Occipital lobe (tissue), 3 donors: ENCODE measurements at places on chromosomes 13 and 19.

- no peak for DNase-seq
Measured at GRCh38 chr19:38515896-38516295, 82.4 kb downstream of the RYR1 start.

GRCh38 chr13:109650861-109651260 is 135.5 kb downstream of the IRS2 start:
- DNase-seq: no peak

GRCh38 chr13:107258599-107259187 is 690.8 kb upstream of the ARGLU1 start:
- no peak for DNase-seq

DNA sequence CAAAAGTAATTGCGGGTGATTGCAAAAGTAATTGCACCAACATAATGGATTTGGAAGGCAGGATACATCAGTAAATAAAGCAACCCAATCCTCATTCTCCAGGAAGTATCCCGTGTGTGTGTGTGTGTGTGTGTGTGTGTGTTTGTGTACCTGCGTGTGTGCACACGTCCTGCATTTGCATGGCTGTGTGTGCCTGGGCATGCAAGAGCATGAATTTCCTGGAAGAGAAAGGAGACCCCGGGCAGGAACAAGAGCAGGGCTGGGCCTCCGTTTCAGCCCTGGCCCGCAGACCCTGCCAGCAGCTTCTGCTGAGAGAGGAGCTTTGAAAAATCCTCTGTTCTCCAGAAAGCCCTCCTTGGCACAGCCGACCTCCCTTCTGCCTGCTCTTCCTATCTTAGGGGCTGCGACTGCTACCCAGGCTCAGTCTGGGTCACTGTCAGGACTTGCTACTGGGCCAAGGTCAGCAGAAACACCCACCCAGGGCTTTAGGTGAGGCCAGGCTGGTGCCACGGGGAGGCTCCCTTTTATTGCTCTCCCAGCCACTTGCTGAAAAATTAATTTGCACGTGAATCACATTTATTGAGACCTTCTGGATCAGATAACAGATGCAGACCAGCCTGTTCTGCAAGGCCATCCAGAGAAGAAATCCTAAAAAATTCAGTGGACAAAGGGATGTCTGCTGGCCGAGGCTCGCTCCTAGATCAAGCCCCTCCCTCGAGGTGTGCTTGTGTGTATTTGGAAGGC is 258.3 kb downstream of the ZNF536 start:
- DNase-seq: no peak

GRCh38 chr19:13599681-13600080 is 93.4 kb upstream of the CACNA1A start:
- no peak for DNase-seq

GRCh38 chr19:32580353-32580900 is 563 bp upstream of the PDCD5 start:
- no peak for DNase-seq

GRCh38 chr19:5339198-5339949 is 1.2 kb downstream of the PTPRS start:
- no peak for DNase-seq

DNA sequence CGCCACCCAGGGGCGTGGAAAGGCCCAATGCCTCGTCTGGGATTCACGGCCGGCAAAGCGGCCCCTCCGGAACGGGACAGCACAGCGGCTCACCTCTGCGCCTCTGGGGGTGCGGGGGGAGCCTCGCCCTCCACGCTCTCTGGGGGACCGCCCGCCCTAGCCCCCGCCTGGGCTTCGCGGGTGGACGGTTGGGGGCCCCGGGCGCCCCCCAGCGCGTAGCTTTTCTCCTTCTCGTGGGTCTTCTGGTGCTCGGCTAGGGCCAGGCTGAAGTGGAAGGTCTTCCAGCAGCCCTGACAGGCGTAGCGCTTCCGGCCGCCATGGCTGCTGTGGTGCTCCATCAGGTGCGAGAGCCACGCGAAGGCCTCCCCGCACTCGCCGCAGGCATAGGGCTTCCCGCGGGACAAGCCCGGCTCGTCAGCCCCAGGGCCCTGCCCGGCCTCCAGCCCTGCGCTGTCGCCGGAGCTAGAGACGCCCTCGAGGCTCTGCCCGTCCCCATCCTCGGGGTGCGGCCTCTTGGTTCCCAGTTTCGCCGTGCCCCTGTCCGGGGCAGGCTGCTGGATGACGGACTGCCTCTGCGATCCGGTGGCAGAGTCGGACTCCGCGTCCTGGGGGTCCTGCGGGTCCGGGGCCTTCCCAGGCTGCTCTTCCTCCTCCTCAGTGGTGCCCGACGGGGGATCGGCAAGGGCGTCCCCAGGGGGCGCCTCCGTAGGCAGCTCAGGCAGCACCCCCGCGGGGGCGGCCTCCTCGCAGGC is 13.3 kb downstream of the ZSCAN18 start:
- DNase-seq: no peak

DNA sequence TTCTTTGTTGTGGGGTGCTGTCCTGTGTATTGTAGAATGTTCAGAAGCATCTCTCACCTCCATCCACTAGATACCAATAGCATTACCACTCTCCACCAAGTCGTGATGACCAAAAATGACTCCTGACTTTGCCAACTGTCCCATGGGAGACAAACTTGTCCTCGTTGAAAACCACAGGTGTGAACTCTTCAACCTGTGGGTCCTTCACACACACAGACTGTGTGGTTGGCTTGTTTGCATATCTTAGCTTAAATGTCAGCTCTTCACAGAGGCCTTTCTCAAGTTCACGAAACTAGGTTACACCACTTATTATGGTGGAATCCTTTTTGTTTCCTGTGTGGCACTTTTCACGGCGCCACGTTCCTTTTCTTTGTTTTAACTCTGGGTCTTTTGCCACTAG is 6.8 kb downstream of the GPC5 start:
- no peak for DNase-seq

DNA sequence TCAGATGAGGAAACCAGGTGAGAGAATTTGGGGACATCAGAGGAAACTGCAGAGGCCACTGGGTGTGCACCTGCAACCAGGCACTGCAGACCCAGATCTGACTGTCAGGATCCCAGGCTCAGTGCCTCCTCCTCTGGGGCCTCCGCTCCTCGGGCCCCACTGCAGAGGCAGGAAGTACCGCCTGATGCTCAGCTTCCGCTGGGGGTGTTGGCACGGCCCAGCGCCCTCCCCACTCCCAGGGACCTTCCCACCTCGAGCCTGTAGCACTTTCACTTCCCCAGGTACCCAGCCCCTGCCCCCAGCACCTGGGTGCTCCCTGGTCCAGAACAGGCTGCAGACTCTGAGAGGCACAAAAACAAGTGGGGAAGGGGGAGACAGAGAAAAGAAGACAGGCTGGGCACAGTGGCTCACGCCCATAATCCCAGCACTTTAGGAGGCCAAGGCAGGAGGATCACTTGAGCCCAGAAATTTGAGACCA is 1.4 kb upstream of the CD37 start:
- no peak for DNase-seq

DNA sequence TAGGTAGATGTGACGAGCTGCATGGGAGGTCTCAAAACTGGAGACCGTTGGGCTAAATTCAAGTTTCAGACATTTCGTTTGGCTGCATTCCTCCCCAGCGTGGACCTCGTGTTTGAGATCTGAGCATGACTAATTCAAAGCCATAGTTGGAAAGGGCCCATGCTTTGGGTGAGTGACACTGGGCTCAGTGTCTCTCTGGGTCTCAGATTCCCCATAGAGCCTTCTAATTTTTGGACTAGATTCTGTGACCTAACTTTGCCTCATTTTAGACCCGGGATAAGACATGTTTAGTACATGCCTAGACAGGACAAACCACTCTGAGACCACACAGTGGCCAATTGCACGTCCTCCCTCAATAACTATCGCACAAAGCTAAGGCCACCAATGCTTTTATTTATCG is 16.6 kb downstream of the CKM start:
- DNase-seq: no peak

GRCh38 chr19:10424011-10424637 is 3.8 kb downstream of the PDE4A start:
- peak; percentile 53 for DNase-seq

GRCh38 chr13:52048516-52048915 is 24.0 kb downstream of the UTP14C start:
- no peak for DNase-seq

GRCh38 chr13:114025714-114026431 is 52.0 kb upstream of the C13orf46 start:
- peak; percentile 35 for DNase-seq

- no peak for DNase-seq
Measured at GRCh38 chr13:111597618-111598017, 277.2 kb downstream of the TEX29 start.

DNA sequence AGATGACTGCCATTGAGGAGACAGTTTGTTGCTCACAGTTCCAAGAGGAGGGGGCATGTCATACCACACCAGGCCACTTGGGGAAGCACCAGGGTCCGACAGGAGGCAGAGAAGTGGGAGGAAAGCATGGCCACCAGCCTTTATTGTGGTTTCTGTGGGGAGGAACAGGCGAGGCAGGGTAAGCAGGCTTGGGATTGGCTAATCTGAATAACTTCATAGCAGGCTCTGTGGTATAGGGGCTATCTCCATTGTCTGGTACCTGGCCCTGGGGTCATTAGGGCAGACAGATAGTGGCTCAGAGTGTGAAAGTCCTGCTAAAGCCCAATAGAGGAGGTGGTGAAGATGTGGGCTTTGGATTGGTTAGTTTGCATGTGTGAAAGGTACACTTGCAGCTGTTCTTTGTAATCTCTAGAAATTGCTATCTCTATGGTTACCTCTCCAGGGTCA is 35.5 kb downstream of the CBY2 start:
- no peak for DNase-seq

DNA sequence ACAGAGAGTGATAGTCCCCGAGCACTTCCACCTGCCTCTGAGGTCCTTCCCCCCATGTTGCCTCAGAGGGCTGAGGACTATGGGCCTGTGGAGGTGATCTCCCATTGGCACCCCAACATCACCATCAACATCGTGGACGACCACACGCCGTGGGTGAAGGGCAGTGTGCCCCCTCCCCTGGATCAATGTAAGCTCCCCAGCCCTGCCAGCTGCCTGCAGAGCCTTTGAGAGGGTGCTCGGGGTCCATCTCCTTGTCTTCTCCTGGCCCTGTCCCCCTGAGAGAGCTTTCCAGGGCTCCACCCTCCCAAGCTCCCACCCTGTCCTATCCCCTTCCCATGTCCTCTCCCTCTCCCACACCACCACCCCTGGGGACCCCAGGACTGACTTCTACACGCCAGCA is 14.9 kb upstream of the RELB start:
- no peak for DNase-seq

DNA sequence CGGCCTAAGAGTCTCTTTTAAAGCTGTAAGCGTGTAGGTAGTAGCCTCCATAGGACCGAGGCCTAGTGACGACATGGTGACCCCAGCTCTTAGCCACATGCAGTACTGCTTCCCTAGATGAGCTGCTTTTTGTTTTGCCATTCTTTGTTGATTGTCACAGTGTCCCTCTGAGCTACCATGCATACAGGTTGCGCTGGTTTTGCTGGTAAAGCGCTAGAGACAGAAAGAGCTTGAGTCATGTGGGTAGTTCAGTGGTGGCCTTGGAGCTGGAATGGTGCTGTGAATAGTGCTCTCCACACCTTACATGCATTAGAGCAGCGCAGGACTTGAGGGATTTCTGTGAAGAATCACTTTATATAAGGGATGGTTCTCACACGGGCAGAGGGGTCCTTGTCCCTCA is 5.1 kb downstream of the HNRNPM start:
- DNase-seq: no peak

GRCh38 chr13:71864094-71864985 is 2.7 kb downstream of the DACH1 start:
- DNase-seq: no peak

- DNase-seq: no peak
Measured at GRCh38 chr13:70370924-70371323, 262.7 kb upstream of the KLHL1 start.

GRCh38 chr13:70644052-70644451 is 535.8 kb upstream of the KLHL1 start:
- no peak for DNase-seq

- DNase-seq: no peak
Measured at GRCh38 chr13:39540929-39541605, 61.9 kb downstream of the LHFPL6 start.

DNA sequence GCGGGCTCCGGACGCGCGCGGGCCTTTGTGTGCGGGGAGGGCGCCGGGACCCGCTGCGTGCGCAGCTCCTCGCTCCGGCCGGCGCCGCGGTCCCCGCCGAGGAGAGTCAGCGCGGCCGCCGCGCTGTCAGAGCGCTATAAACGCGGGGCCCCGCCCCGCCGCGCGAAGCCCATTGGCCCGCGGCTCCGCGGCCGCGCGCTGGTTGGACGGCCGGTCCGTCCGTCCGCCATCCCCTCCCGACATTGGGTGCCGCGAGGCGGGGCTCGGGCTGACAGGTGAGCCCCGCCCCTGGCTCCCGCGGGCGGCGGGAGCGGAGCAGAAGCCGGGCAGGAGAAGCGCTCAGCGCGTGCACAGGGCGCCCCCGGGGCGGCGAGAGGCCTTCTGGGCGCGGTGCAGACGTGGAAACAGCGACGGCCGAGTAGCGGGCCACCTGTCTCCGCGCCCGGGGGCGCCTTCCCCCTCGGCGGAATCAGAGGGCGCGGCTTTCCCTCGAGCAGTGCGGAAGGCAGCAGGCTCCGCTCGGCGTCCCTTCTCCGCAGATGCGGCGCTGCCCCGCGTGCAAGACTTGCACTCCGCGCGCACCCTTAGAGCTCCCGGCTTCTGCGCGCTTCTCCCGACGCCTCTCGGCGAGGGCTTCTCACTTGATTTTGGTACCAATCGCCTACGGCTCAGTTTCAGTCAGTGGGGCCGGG is at the start of gene EFNB2:
TSS of gene EFNB2 (minus strand) at position 111 of the 692 bp plus-strand sequence. CDS start 698 bp downstream, outside the sequence.
- DNase-seq: peak; percentile 89

DNA sequence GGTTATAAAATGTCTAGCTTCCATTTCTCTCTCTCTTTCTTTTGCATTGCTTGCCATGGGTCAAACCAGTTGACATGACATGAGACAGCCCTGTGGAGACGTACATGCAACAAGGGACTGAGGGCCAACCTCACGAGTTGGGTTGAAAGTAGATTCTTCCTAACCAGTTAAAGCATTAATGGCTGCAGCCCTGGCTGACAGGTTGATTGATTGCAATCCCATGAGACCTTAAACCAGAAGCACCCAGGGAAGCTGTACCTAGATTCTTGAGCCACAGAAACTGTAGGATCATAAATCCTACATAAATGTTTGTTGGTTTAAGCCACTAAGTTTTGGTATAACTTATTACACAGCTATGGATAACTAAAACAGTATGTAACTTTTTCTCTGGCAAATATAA is 373.8 kb downstream of the DACH1 start:
- no peak for DNase-seq

GRCh38 chr19:54152878-54153524 is 6.5 kb downstream of the LENG1 start:
- DNase-seq: no peak

- DNase-seq: no peak
Measured at GRCh38 chr13:106814463-106814862, 246.5 kb upstream of the ARGLU1 start.

DNA sequence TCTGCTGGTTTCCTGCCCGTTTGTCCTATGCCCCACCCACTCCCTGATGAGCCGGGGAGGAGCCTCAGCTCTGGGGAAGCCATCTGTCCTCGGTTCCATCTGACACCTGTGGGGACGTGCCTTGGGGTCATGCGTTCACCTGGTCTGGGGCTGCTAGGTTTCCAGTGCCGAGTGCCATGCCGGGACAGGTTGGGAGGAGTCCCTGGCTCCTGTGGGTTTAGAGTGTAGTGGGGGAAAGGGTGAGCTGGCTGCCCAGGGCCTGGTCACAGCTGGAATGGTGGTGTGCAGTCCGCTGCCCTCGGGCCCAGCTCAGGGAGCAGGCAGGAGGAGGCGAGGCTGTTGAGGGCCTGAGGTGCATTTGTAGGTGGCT is 2.5 kb downstream of the KDM4B start:
- no peak for DNase-seq
